Stimulated activated CD4-positive, alpha-beta T cell treated with anti-CD3 and anti-CD28 coated beads, TNF-alpha, amount 100 ng/mL, for 24 hours (primary cell): ENCODE measurements at places on chromosomes 5 and 9.
A peak's percentile ranks its signal among the peaks of the same experiment; 100 is the strongest.

- no peak for DNase-seq
These were observed 25.1 kb downstream of the POLK start for GRCh38 chr5:75536694-75537360.

DNA sequence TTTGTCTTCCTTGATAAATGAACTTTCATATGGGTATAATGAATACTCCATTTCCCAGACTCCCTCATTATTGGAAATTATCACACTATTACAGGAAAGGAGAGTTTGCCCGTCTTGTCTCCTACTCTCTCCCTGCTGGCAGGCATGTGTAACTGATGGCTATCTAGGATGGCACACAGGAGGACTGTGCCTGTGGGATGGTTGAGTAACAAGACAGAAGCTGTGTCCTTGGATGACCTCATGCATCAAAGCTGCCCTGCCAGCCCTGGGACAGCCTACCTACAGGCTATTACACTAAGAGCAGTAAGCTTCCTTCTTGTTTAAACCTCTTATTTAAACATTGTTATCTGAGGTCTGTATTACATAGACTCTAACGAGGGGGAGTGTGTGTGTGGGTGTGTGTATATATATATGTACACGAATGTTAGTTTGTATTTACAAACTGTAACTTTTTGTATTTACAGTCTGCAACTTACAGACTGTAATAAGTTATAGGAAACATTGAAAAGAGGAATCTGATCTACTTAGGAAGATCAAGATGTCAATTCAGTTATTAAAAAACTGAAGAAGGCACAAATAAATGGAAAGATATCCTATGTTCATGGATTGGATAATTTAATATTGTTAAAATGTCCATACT lies 247.6 kb upstream of the ACO1 start:
- DNase-seq = no peak

DNA sequence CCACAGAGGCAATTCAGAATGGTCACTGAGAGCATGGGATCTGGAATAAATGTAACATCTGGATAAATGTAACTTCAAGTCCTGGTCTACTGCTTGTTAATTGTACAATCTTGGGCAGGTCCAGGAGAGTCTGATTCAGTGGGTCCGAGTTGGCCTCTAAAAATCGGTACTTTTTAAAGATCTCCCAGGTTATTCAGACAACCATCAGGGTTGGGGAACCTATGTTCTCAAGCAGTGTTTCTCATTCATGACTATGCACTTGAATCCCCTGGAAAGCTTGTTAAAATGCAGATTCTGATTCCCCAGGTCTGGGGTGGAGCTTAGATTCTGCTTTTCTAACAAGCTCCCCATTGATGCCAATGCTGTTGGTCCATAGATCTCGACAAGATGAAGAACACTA lies 14.8 kb downstream of the ANXA1 start:
- no peak for DNase-seq

DNA sequence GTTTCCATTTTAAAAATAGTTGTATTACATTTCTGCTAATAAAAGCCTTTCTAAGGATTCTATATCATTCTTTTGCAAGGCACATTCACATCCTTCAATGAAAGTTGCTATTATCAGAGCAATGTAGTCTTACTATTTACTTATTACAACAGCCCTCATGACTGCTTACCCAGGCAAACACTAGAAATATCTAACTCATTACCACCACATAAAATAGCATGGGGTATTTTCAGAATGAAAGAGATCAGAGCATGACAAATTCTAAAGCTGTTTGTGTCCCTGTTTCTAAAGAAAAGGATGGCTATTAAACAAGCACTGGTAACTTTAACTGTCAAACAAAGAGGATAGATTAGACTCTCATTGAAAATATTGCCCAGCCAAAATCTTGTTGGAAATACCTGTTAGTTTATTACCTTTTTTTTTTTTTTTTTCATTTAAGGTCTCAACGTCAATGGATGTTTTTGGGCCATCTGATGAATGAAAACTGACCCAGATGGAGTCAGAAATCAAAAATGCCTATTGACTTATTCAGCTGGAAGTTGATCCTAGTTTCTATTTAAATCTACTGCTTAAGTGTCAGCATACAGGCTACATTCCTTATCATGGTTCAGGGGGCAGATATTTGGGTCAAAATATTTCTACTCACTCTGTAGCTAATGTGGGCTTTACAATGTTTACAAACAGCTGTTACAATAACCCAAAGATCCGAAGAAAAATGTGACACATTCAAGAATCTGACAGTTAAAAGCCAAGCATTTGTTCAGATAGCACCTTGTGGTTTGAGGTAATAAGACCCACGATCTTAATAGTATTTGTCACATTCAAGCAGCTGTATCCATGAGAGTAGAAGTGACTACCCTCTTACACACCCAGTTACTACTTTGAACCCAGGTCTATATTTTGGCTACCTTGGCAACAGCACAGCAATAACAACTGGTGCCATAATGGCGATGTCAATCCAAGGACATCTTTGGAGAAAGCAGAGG lies 554.8 kb upstream of the MEF2C start:
- DNase-seq = no peak

DNA sequence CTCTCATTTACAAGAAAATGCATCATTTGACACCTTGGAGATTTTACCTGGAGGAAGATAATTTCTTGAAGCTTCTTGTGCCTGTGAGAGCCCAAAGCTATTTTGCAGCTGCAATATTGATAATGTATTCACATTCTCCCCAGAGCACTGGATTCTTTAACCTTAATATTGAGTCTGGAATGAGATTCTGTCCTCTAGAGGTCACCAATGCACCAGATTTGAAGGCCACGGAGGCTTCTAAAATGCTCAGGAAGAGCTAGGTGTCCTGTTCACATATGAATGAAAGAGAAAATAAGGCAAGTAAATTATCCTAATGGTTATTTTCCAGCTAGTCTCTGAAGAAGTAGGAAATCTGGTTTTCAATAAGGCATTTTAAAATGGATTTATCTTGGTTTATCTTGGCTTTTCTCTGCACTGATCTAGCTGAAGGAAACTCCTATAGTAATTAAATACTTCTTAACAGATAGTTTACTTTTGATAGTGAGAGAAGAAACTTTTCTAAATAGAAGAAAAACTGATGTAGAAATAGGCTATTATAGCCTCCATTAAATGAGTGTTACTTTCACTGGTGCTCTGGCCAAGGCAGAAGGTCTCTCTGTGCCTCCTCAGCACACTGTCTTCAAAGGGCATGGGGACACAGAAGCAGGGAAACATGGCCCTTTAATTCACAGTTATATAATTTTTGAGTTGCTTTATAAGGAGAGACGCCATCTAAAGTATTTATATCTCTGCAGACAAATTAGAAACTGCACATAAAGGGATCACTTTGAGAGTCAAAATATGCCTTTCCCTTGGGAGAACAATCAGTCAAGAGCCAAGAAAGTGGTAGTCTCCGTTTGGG lies 297.0 kb upstream of the ACTBL2 start:
- no peak for DNase-seq

DNA sequence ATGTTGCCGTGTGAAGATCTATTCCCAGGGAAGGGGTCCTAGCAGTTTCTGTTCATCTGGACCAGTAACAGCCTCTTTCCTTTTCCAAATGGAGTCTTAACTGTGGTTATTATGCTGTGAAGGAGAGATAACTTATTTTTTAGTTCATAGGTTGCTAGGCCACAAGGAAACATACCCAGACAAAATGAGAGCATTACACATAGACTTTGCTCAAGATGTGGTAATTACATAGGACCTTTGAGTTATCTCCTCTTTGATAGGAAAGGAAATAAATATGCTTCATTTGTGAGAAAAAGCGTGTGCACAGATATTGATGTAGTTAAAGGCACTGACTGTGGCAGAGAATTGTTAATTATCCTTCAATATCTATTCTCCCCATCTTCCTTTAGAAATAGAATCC lies 52.5 kb upstream of the SNX2 start:
- DNase-seq = no peak

GRCh38 chr5:127799293-127799905 lies 96.2 kb downstream of the CCDC192 start:
- no peak for DNase-seq

DNA sequence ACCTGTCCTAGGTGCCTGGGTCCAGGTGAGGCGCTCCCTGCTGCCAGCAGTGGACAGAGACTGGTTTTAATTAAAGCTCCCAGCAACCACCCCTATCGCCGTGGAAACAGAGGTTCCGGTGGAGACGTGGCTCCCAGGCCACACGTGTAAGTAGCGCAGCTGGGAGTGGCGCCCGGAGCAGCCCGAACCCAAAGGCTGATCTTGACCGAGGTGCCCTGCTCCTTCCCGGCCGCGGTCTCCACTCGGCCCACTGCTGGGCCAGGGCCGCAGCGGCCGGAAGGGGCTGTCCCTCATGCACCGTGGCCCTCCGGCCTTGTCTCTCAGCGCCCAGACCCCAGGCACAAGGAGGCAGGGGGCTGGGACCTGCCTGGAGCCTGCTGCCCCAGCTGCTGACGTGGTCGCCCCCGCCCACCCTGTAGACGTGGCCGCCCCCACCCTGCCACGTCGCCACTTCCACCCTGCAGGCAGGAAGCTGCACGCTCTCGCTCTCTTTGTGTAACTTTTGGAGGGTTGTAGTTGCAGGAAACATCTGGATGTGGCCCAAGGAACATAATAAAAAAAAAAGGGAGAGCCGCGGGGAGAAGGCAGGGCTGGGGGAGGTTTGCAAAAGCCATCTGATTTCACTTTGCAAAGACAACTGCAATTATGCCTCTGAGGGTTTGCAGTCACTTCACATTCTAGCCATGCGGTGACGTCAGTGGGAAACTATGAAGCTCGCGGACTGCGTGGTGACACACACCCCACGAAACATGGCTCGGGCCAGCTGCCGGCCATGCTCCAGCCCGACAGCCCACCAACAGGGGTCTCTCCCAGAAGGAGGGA lies 129.9 kb downstream of the RXRA start:
- DNase-seq = peak; percentile 63

- no peak for DNase-seq
These were observed 71.5 kb downstream of the ABCA1 start for GRCh38 chr9:104856413-104856941.

GRCh38 chr9:84750152-84750865 lies 80.8 kb downstream of the NTRK2 start:
- no peak for DNase-seq

GRCh38 chr5:126544087-126544740 lies 50.8 kb downstream of the ALDH7A1 start:
- peak; percentile 29 for DNase-seq

GRCh38 chr5:148816782-148817181 lies 9.6 kb upstream of the ADRB2 start:
- DNase-seq = no peak

- DNase-seq = no peak
These were observed 19.8 kb downstream of the SLC6A18 start for GRCh38 chr5:1244976-1245375.

- no peak for DNase-seq
These were observed 486.1 kb downstream of the KDM4C start for GRCh38 chr9:7243838-7244237.

DNA sequence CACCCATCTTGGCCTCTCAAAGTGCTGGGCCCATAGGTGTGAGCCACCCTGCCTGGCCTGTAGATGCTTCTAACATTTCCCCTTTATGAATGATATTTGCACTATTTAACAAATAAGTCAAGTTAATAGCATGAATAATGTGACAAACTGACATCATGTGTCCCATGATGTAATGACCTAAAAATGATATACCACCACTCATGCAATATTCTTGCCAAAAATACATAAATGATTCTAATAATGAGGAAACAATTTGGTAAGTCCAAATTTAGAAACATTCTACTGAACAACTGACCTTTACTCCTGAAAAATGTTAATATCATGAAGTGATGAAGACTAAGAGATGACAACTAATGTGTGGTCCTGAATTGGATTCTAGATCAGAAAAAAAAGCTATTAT lies 33.5 kb upstream of the TRIM14 start:
- no peak for DNase-seq

DNA sequence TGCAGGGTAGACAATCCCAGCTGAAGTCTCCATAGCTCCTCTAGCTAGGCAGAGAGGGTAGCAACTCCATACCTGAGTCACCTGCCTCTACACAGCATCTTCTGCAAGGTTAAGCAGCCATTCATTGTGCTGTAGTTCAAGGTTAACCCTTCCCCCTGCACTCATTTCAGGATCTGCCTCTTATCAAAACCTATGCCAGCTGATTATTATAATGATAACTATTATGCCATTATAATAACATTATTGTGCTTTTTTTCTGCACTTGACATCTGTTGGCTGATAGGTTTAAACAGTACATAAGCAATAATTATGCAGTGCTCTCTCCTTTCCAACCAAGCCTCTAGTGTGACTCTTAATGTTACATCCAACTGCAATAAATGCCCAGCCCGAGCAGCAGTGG lies 17.3 kb downstream of the SIL1 start:
- DNase-seq = no peak

- DNase-seq = no peak
These were observed 10.7 kb upstream of the CLK4 start for GRCh38 chr5:178637356-178638074.

GRCh38 chr9:86142973-86143372 lies 43.6 kb upstream of the GOLM1 start:
- DNase-seq = no peak

GRCh38 chr9:96294159-96294545 lies 7.8 kb downstream of the HSD17B3 start:
- no peak for DNase-seq

GRCh38 chr5:118544887-118545449 lies 443.4 kb downstream of the DTWD2 start:
- DNase-seq = no peak
